WTC11 (cell line): ENCODE measurements at places on chromosomes 5 and 9.

DNA sequence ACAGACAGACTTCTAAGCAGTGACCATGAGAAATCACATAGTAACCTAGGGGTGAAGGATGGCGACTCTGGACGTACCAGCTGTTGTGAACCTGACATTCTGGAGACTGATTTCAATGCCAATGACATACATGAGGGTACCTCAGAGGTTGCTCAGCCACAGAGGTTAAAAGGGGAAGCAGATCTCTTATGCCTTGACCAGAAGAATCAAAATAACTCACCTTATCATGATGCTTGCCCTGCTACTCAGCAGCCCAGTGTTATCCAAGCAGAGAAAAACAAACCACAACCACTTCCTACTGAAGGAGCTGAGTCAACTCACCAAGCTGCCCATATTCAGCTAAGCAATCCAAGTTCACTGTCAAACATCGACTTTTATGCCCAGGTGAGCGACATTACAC is 38.0 kb upstream of the CCDC152 start:
- DNase-seq = no peak

DNA sequence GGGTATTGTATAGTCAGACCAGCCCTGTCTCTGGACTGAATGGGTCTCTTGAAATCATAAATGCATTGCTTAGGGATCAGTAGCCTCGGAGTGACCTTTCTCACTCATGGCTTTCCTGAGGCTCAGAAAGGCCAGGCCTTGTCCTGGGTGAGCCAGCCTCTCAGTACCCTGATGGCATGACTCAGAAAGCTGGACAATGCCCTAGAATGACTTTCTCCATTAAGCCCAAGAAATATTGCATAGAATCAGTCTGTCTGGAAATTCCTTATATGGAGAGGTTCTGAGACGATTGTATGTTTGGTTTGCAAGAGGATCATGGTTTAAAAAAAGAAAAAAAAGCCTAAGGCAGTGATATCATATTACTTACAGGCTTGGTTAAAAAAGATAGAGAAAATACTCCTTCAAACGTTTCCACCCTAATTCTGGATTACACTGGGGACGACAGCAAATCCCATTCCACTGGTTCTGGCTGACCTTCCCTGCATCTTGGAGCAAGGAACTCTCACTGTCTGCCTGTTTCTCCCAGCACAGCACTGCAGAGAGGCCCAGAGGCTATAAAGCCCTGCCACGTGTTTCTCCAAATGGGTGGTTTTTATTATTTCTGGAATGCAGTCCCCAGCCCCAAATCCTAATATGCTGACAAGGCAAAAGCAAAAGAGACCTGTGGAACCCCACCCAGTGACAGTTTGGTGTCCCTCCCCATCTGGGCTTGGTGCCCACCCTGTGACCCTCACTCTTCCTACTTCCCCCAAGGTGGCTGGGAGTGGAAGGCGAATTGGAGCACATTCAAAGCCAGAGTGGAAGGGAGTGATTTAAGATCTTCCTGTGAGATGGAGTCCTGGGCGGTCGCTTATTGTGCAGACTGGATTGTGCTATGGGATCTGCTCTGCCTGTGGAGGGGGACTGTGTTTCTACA is 34.4 kb downstream of the MAP1B start:
- no peak for DNase-seq

DNA sequence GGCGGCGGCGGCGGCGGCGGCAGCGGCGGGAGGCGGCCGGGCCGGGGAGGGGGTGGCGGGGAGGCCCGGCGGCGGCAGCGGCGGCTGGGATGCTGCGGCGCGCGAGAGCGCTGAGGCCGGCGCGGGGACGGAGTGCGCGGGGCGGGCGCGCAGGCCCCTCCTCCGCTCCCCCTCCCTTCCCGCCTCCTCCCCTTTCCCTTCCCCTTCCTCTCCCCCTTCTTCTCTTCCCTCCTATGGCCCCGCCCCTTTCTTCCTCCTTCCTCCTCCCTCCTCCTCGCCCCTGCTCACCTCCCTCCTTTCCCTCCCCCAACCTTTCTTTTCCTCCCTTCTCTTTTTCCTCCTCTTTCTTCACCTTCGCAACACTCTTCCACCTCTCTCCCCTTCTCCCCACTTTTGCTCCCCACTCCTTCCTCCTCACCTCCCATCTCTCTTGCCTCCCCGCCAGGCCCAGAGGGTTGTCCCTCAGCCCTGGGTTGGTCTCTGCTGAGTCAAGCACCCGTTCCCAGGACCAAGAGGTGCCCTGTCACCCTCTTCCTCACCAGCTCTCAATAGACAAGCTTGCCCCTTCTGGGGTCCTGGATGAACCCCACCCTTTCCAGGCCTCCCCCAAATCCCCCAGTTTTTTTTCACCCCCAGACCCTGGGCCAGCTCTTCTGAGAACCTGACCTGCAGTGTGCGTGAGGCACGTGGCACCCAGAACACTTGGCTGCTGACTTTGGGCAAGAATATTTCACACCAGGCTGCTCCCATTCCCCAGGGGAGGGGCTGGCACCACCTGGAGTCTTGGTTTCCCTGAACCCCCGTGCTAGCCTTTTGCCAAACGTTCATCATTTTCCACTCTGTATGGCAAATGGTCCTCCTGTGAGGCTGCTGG is at the start of gene SEMA4D:
Gene SEMA4D, minus strand, starts transcription at position 136 of the 874 bp plus-strand sequence. CDS start 92,657 bp downstream, outside the sequence.
- DNase-seq = peak; percentile 79

GRCh38 chr5:133869519-133870335 is 98.7 kb downstream of the C5orf15 start:
- no peak for DNase-seq
